NCI-H187 (cell line): ENCODE measurements at places on chromosomes 2 and 18.

DNA sequence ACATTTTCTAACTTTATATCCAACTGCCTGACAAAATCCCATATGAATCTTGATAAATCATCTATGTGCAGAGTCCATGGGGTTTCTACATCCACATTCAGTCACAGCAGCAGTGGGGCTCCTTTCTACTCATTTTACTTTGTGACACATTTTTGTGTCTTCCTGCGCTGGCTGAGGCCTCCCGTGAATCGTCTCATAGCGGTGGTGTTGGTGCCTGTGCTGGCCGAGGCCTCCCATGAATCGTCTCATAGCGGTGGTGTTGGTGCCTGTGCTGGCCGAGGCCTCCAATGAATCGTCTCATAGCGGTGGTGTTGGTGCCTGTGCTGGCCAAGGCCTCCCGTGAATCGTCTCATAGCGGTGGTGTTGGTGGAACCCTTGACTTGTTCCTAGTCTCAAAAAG is 17.0 kb downstream of the SNED1 start:
- DNase-seq = no peak

- DNase-seq = no peak
Measured at GRCh38 chr2:168565112-168565511, 109.0 kb downstream of the CERS6 start.

DNA sequence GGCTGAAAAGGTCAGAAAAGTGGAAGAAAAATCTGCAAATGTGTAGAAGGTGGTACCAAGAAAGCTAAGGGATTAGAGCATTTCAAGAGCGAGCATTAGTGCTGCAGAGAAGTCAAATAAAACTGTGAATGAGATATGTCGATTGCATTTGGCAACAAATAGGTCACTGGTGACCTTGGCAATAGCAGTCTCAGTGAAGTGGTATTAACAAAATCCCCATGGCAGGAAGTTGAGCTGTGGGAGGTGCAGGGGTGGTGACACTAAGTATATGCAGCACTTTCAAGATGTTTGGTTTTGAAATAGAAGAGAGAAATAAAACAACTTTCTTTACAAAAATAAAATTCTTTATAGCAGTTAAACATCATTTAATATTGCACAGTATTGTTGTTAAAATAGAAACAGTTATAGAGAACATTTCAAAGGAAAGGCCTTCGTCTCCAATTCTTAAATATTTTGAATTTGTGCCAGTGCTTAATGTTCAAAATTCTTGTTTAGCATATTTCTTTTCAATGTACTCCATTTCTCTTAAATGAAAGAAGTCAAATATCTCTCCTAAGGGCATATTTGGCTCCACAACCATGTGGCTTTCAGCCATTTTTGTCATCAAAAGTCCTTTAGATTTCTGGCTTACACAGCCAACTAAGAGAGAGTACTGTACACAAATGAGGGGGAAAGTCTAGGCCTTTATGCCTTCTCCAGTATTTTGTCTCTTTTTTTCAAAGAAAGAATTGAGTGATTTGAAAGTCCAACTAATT is 443.0 kb upstream of the MMADHC start:
- DNase-seq = no peak

GRCh38 chr2:27038631-27039339 is 6.0 kb downstream of the TMEM214 start:
- DNase-seq = no peak

- no peak for DNase-seq
Measured at GRCh38 chr2:86543793-86544192, 19.4 kb downstream of the CHMP3 start.

- DNase-seq = no peak
Measured at GRCh38 chr2:15119722-15120175, 441.4 kb downstream of the NBAS start.

- no peak for DNase-seq
Measured at GRCh38 chr2:127651971-127652550, 6.1 kb downstream of the GPR17 start.

- no peak for DNase-seq
Measured at GRCh38 chr2:13858626-13859025, 773.9 kb upstream of the LRATD1 start.

GRCh38 chr2:152200101-152200500 is 24.5 kb upstream of the STAM2 start:
- DNase-seq = no peak
